ENCODE measurements at places on chromosomes 4 and X.

DNA sequence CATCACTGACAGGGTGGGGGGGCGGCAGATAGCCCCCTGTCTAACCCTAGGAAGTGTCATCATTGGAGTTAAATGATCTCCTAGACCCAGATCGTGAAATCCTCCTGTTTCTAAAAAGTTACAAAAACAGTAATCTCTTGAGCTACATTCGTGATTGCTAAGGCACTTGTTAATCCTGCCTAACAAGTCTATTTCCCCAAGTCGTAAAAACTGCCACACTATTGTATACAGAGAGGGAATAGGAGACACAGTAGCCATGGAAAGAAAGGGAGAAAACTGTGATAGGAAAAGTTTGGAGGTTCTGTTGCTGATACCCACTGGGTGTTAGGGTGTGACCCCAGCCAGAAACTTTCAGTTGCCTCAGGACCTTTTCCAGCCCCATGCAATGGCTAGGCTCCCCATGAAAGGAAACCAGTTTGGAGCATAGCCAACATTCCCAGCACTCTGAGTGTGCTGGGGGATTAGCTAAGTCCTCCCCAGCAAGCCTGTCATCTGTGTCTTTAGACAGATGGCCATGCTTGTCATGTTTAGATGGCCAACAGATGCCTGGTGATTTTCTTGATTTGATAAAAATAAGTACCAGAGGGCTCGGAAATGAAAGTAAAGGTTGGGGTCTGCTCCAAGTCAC lies 63.3 kb upstream of the ANXA10 start:
- DNase-seq: no peak

DNA sequence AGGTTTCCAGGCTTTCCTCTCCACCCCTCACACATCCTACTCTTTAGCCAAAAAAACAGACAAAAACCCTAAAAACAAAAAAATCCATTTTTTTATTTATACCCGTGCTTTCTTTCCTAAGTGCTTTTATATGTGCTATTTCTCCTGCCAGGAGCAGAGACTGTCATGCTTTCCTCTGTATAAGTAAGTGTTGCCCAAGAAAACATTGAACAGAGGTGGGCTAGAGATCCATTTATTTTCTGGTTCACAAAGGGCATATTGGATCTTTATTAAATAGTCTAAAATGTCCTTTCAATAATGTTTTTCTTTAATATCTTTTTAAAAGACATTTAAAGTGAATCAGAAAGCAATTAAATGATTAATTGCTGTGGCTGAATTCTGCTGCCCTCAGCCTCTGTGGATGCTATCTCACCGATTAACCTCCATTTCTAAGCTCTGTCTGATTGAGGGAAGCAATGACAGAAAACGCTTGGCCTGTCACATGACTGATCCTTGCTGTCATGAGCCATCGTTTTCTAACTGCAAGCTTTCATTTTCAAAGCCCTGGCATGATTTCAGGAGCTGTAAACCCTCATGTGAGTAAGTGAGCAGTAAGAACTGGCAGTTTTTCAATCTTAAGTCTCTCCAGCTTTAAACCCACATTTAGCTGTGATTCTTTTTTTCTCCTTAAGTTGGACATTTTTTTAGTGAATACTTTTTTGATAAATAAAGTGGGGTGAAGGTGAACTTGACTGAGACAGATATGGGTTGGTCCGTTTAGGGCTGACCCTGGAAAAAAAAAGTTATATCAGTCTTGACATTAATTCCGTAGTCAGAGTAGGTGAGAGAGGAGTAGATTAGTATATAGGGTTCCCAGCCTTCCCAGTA lies 180.7 kb upstream of the PGRMC2 start:
- DNase-seq: peak; percentile 97

GRCh38 chr4:10738826-10739489 lies 54.4 kb upstream of the CLNK start:
- peak; percentile 10 for DNase-seq

DNA sequence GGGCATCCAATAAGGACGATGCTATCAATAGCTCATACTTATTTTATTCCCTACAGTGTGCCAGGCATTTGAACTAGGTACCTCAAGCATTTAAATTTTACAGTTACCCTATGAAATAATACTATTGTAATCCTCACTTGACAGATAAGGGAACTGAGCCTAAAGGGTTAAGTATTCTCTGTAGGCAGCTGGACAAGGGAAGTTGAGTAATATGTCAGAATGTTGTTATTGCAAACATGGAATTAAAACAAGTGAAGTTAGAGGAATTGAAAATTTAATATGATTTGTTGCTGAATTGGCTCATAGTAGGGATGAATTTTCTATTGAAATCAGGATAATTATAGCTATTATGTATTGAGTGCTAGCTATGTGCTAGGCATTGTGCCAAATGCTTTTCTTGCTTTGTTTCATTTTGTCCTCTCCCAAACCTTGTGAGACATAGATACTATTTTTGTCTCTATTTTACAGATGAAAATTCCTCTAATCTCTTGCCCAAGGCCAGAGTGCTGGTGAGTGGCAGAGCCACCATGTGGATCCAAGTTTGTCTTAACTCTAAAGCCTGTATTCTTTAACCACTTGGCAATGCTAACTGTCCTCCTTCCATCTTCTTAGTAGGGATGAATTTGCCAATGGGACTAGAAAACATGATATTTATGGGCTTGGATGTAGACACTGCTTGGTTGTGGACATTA lies 58.1 kb downstream of the TMEM164 start:
- DNase-seq: peak; percentile 40

DNA sequence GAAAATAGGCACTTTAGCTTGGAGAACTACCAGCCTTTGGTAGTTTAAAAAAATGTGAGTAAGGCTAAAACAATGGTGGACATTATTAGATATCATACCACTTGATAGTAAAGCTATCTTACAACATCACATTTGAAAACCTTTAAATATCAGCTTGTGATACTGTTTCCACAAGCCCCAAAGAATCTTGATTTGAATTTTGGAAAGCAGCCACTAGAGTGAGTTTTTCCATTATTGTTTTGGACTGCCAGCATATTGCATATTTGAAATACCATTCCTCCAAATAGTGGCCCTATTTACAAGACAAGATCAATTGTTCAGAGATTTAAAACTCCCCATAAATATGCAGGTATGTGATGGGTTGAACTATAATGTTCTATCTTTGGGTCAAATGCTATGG lies 303.0 kb upstream of the PRPS2 start:
- peak; percentile 17 for DNase-seq

GRCh38 chrX:12673487-12673886 lies 117.7 kb upstream of the PRPS2 start:
- DNase-seq: no peak

- DNase-seq: no peak
Observed at GRCh38 chrX:2903366-2903765, 25.8 kb downstream of the ARSD start.

GRCh38 chr4:86522349-86522748 lies 71.8 kb upstream of the PTPN13 start:
- peak; percentile 22 for DNase-seq

GRCh38 chrX:107562482-107562881 lies 65.8 kb upstream of the PRPS1 start:
- peak; percentile 61 for DNase-seq

DNA sequence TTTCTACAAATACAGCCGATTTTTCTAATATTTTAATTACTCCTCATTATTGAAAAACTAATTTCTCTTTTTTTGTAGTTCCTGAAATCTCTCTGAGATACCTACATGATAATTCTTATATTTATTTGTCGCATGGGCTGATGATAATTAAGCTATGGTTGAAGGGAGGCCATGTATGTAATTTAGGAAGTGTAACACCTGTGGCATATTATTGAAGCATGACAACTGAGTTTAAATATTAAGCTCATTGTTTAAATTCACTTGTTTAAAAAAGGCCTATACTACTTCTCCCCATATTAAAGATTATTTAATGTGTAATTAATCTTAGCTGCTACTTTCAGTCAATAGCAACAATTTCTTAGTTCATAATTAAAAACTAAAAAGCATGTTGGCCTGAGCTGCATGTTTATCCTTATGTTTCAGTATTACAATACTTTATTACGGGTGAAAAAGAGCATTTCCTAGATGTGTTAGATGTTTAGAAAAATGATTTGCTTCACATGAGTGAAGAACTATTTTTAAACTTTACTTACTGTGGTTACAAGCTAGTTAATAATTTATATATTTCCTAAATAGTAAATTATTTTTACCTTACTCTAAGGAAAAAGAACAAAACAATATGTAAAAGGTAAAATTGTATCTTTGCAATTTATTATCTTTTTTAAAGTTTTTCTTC lies 122.4 kb downstream of the RAP1GDS1 start:
- no peak for DNase-seq

GRCh38 chrX:74911494-74911893 lies 13.8 kb downstream of the NEXMIF start:
- DNase-seq: no peak

DNA sequence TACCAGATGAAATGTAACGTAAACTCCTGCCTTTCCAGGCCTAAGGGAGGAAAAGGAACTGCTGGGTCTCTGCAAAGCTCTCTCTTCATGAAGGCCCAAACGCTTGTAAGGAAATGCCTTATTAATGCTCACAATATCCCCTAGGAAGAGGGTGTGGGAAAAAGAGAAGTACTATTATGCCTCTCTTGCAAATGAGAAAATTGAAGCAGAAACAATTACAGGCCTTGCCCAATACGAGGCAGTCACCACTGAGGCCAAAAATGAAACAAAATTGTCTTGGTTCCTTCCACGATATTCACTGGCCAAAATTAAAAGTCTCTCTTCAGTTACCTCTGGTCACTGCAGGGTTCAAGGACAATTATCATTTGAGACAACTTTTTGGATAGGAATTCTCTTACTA lies 3.2 kb downstream of the SCARB2 start:
- DNase-seq: no peak

GRCh38 chr4:77154761-77155499 lies 2.1 kb upstream of the CCNG2 start:
- DNase-seq: no peak

DNA sequence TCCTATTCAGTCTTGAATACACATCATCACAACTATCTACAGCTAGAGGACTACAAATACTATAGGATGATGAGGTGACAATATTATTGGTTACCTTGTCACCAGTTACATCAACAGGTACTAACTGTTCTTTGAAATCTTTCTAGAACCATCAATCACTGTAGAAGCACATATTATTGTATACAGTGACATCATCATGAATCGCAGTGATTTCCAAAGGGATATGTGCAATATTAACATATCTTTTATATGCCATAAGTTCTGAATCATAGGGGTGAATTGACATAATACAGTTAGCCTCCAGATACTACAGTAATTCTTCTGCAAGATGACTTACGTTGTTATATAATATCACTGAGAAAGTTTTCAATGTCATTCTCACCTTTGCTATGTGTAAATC lies 105.2 kb upstream of the HPGD start:
- DNase-seq: no peak

- peak; percentile 64 for DNase-seq
Observed at GRCh38 chr4:140233791-140234696, 80.1 kb upstream of the MAML3 start.

DNA sequence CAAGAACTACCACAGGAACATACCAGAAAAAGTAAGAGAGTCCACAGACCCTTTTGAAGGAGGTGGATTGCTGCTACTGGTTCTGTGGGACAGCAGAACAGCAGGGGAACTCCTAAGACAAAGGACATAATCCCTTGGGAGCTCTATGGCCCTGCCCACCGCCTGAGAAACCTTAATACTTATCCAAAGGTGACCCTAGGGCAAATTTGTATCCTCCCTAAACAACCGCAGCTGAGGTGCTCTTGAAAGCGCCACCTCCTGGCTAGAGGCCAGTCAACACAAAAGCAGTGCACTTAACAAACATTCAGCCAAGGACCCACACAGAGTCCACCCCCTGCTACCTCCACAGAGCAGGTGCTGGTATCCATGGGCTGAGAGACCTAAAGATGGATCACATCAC lies 136.8 kb downstream of the ADAM29 start:
- no peak for DNase-seq

- no peak for DNase-seq
Observed at GRCh38 chrX:53990171-53990570, 54.1 kb downstream of the PHF8 start.

All from fibroblast of pulmonary artery (primary cell).